ENCODE measurements at places on chromosomes 12 and 14. TPM values are rescaled to one million over a fixed set of nuclear protein-coding genes. Genes with fewer than 3 reads are reported as not detected.

DNA sequence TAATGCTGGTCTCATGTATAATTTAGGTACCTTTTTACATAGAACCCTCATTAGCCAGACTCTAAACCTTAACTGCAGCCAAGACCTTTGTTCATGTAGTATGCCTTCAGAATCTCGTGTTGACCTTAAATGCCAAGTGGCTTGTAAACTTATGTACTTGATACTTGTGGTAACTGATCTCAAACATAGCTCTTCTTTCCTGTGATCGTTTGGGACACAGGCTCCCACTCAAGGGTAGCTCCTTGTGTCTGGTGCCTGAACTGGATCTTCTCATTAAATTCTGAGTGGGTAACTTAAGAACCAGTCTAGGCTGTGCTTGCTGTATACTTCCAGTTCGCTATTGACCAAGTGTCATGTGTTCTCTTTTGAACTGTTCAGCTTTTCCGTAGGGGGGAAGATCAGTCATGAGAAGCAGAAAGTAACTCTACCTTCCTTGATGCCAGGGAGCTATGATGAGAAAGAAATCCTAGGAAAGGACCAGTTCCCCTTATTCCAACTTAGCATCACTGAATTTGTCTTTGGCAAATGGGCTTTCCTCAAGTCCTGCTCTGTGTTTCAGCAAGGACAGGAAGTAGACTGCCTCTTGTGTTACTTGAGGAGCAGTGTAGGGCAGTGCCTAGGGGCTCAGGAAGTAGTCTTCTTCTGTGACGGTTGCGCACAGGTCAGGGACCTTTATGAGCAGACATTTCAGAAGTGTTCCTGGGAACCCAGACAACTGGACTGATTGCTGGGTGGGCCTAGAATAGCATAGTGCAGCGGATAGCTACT, 2.5 kb downstream of the LGALS3 start:
- no peak for DNase-seq

KCNMB4 gene
- total RNA-seq: 2.8 TPM

KNTC1 gene
- total RNA-seq: 2.2 TPM

DNA sequence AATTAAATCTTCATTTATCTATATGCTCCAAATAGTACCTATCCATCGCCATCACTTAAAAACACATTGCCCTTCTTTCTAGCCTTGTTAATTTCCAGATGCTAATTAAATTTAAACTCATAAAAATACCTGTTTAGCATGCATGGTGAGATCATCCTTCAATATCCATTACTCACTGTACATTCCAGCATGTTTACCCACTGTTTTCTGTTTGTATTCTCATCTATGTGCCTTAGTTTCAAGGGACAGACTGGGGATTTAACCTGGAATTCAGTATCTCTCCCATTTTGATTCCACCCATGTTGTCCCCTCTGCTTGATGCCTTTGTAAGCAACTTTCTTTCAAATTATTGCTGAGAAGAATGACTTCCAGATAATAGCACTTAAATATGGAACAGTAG, 208.0 kb downstream of the SPTSSA start:
- DNase-seq: no peak

DNA sequence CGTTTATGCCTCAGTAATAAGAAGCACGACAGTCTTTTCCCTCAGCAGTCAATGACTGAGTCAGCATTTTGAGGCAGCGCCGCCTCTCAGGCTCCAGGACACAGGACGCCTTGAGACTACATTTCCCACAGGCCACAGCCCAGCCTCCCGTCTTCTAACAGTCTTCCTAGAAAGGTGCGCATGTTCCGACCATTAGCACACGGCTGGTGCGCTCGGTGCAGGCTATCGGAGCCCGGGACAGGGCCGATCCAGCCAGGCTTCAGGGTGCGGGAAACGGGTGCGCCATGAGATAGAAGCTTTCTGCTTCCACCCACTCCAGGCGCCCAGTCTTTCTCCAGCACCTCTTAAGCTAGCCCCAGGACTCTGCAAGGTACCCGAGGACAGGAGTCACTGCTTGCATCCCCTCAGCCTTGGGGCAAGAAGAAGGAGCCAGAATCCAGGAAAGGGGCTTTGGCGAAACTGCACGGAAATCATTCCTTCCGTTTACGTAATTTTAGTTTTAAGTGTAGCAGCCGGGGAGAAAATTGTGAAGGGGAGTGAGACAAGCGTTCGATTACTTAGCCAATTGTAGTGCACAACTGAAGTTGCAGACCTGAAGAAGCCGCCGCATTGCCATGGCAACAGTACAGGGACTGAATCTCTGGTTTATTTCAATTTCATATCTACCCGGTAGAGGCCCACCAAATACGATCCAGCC, 54.0 kb downstream of the ZNF641 start:
- peak; percentile 86 for DNase-seq

RASSF9 gene
- total RNA-seq: 2.2 TPM

- DNase-seq: no peak
These were observed 5.2 kb upstream of the RILPL2 start for GRCh38 chr12:123441523-123442164.

DNA sequence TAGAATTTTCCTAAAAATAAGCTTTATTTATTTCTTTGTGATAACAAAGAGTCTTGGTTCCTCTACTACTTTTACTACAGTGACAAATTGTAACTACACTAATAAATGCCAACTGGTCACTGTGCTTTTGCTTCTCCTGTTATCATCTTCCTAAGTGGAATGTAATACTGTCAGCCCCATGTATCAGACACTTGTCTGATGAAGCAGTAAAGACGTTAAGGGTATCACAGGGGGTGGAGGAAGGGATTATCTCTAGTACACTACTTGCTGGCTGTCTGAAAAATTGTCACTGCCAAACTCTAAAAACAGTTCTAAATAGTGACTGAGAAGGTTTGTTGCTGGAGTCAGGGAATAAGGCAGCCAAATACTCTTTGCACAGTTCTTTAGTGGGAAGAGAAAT, 11.3 kb downstream of the ASB8 start:
- no peak for DNase-seq

C14orf39 gene
- not detected for total RNA-seq

GRCh38 chr12:109912855-109913321, 12.8 kb downstream of the TCHP start:
- no peak for DNase-seq

DNA sequence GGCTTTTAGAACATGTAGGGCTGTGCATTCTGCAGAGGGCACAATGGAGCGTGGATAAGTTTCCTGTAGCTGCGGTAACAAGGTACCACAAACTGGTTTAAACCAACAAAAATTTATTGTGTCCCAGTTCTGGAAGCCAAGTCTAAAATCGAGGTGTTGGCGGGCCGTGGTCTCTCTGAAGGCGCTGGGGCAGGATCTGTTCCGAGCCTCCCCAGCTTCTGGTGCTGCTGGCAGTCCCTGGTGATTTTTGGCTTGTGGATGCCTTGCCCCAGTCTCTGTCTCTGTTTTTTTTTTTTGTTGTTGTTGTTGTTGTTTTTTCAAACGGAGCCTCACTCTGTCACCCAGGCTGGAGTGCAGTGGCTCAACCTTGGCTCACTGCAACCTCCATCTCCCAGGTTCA, 77.5 kb downstream of the ACACB start:
- DNase-seq: no peak

DNA sequence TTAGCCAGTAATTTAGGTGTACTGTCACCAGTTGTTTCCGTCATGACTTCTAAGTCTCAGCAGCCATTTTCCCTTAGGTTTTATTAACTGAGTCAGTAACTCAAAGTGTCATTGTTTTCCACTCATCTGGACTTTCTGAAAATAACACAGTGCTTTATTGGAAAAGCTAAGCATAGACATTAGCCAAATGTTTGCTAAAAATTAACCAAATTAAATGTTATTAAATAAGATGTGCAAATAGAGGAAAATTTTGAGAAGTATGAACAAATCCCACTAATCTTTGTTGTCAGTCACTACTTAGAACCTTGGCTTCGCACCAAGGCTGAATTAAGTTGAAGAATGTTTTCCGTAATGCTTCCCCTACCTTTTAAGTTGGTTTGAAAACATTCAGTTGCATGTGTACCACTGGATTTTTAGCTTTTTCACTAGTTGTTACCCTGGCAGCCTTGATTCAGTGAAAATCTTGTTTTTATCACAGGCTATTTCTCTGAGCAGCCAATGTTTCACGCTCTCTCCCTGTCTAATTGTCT, 43.0 kb downstream of the BORCS5 start:
- no peak for DNase-seq

GRCh38 chr12:131716282-131716681, 5.4 kb downstream of the SFSWAP start:
- DNase-seq: no peak

GRCh38 chr12:71755146-71755892, 656 bp downstream of the RAB21 start:
- peak; percentile 70 for DNase-seq

DNA sequence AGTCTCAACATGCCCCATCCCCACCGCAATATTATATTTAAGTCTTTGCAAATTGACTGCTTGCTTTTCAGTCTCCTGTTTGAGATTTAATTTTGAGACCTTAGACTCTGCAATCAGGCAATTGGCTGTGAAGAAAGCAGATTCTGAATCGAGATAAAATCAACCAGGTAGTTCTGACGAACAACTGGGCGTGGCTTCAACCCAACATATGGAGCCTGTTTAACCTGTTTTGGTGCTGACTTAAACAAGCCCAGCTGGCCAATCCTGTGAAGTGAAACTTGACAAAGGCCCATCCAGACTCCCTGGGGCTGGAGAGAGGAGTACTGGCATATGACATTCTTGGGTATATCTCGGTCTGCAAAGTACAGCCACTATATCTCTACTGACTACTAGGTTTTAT, 9.8 kb upstream of the CIPC start:
- DNase-seq: no peak

GRCh38 chr12:46266382-46266791, 2.5 kb downstream of the SLC38A1 start:
- DNase-seq: no peak

DNA sequence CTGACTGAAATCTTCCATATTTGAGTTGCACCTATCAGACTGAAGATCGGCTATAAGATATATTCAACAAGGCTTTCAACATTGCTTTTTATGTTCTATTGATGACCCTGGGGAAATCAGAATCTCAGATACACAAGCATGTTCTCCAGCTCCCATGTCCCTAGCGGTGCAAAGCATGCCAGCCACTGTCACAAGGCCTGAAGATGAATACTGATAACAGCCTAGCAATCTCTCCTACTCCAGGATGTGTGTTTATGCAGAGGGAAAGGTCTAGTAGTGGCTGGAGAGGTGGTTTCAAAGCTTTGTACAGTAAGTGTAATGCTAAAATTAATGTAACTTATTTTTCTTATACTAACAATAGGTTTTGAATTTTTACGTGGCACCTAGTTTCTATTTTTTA, 64.6 kb downstream of the SOX5 start:
- DNase-seq: no peak

ERBB3 gene
- 7.2 TPM for total RNA-seq

DNA sequence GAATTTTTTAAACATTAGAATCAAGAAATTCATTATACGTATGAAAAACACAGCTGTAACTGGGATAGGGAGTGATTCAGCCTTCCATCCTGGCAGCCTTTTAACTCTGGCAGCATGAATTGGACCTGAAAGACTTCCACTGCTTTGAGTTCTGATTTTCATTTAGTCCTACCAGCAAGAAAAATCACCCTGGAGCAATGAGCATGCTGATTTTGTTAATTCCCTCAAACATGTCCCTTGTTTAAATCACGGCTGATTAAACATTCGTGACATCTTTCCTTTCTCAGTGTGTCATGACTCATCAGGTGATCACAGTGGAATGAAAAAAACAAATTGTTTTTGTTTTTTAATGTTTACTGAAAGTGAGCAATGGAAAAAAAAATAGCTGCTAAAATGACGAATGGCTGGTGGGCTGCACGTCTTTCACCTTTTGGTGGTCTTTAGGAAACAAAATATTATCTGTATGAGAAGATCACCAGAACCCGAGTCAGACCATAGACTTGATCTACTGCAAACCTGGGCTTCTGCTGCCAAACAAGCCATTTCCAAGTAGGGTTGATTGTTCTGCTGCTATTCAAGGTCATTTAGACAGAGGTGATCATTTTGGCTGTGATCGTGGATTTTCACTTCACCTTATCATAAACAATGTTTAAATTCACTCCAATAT, 67.0 kb upstream of the CAND1 start:
- DNase-seq: no peak

SCFD1 gene
- 20.5 TPM for total RNA-seq

GRCh38 chr12:46332260-46332659, 40.3 kb downstream of the SLC38A2 start:
- no peak for DNase-seq

CLEC4C gene
- not detected for total RNA-seq

DNA sequence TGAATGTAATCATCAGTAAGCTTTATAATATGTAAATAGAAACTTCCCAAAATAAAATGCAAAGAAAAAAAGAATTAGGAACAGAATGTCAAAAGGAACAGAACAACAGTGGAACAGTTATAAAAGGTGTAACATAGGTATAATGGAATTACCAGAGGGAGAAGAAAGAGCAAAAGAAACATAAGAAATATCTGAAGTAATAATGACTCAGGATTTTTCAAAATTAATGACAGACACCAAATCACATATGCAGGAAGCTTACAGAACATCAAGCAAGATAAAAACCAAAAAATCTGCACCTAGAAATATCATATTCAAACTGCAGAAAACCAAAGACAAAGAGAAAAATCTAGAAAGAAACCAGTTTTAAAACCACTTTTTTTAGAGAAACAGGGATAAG, 36.1 kb downstream of the TMEM116 start:
- no peak for DNase-seq

GRCh38 chr12:79552192-79552591, 138.6 kb downstream of the PAWR start:
- no peak for DNase-seq

GRCh38 chr12:37666069-37666781, 650.3 kb upstream of the ALG10B start:
- DNase-seq: no peak

VWF gene
- 189 TPM for total RNA-seq

MEG3 gene
- total RNA-seq: 6.5 TPM

OASL gene
- total RNA-seq: not detected

GRCh38 chr12:125418902-125419564, 353.8 kb downstream of the AACS start:
- DNase-seq: no peak

PRR13 gene
- 38.8 TPM for total RNA-seq

CD69 gene
- 1.7 TPM for total RNA-seq

DNA sequence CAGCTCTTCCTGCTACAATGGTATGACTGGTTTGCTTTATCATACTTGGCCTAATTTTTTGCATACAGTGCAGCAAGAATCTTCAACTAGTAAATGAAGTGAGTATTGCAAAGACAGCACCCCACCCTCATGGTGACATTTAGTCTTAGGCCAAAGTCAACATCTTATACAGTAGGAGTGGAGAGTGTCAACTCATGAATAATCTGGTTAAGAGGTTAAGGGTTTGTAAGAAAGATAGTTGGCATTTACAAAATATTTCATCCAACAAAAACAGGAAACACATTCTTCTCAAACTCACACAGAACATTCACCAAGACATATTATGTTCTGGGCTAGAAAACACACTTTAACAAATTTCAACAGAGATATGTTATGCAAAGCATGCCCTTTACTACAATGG, 2.2 kb upstream of the OAS1 start:
- no peak for DNase-seq

GSG1 gene
- total RNA-seq: not detected

DNA sequence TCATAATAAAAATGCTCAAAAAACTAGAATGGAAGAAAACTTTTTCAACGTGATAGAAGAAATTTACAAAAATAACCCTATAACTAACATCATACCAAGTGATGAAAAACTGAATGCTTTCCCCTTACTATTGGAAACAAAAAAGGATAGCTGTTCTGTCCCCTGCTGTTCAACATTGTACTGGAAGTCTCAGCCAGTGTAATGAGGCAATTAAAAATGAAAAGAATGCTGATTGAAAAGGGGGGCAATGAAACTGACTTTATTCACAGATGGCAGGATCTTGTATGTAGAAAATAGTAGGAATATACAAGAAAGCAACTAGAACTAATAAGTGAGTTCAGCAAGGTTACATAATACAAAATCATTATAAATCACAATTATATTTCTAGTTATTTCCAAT, 337.9 kb upstream of the KITLG start:
- DNase-seq: no peak
